ENCODE measurements at places on chromosomes 12 and 14. TPM values are rescaled to one million over a fixed set of nuclear protein-coding genes. Genes with fewer than 3 reads are reported as not detected.

The SIX1 gene
- total RNA-seq = not detected

The TUNAR gene
- not detected for total RNA-seq

The OR6C2 gene
- not detected for total RNA-seq

GRCh38 chr14:67748312-67748711 lies 46.6 kb downstream of the RDH12 start:
- H3K36me3 ChIP-seq = peaks cover 7% of the 10 kb centered on the region
- H3K4me3 ChIP-seq = no peak overlapping the region
- no peaks in the 10 kb centered on the region for H3K27me3 ChIP-seq
- no peak overlapping the region for H3K27ac ChIP-seq
- no peak for DNase-seq

GRCh38 chr12:104506676-104507401 lies 50.1 kb downstream of the CHST11 start:
- no peaks in the 10 kb centered on the region for H3K27me3 ChIP-seq
- H3K4me1 ChIP-seq = peaks cover 76% of the 10 kb centered on the region
- H3K36me3 ChIP-seq = peaks cover 10% of the 10 kb centered on the region
- no peak overlapping the region for H3K27ac ChIP-seq
- H3K4me3 ChIP-seq = no peak overlapping the region

DNA sequence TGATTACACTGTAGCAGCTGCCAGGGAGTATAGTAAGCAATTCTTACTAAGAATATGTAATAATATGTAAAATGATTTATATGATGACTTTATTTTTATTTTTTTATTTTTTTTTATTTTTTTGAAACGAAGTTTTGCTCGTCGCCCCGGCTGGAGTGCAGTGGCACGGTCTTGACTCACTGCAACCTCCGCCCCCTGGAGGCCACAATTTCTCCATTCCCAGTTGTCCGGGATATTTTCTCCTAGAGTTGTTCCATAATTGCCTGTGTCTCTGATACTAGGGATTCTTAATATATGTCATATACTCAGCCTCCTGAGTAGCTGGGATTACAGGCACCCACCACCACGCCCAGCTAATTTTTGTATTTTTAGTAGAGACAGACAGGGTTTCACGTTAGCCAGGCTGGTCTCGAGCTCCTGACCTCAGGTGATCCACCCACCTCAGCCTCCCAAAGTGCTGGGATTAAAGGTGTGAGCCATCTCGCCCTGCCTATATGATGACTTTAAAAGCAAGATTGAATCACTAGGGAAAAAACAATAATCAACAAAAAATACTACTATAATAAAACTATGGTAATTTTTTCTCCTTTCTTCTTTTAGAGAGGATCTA lies 12.2 kb upstream of the ITPR2 start:
- peak; percentile 6 for DNase-seq
- H3K4me1 ChIP-seq = peaks cover 18% of the 10 kb centered on the region
